ENCODE measurements at places on chromosomes 7 and 10. TPM values are rescaled to one million over a fixed set of nuclear protein-coding genes. Genes with fewer than 3 reads are reported as not detected.

The FFAR4 gene
- total RNA-seq, result not detected

The CLDN4 gene
- total RNA-seq, result 126 TPM

The SH2B2 gene
- total RNA-seq, result 1.5 TPM

DNA sequence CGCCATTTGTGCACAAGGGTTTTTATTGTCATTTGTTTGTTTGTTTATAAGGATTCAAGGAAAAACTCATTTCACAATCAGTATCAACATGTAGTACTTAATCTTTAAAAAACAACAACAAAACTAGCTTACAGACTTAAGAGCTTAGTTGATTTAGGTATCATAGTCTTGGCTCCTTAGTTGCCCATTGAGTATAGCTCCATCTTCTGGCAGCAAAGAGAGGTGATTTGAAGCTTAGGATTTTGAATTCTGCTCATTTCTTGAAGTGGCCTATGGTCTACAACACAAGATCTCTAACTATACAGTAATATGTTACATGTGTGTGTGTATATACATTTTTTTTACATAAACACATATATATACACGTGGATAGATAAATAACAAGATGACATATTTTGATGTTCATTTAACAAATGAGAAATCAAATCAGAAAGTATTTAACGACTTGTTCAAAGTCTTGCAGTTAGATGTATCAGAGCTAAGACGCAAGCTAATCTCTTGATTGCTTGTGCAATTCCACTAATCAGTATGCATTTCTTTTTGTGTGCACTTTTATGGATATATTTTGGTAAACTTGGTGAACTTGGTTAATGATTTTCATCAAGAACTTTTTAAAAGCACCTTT is 307.3 kb downstream of the CAMK1D start:
- DNase-seq, result peak; percentile 80

GRCh38 chr7:152522571-152523067 is 86.8 kb upstream of the KMT2C start:
- DNase-seq, result no peak

DNA sequence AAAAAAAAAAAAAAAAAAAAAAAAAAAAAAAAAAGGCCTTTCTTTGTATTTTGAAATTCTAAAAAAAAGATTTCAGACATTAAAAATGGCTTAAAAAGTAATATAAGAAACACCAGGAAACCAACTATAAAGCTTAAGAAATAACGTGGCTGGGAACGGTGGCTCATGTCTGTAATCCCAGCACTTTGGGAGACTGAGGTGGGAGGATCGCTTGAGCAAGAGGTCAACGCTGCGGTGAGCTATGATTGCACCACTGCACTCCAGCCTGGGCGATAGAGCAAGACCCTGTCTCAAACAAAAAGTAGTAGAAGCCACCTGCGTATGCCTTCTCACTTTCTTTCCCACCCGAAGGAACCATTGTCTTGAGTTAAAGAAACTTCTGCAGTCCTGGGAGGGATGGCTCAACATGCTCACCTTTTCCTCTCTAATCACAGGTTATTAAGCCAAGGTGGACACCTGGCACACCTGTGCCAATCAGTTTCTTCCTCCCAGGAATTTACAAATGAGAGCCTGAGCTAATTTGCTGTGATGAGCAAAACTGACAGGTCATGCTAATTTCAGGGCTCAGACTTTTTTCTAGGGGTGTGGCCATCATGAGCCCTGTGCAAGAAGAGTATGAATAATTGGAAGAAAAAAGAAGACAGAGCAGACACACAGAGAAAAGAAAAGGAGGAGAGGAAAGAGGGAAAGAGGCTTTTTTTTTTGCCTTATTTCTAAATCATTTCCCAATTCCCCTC is 72.0 kb upstream of the PARD3 start:
- peak; percentile 31 for DNase-seq

GRCh38 chr7:139068544-139069399 is 32.9 kb upstream of the ZC3HAV1L start:
- DNase-seq, result no peak

- no peak for DNase-seq
Measured at GRCh38 chr10:23151071-23151470, 41.0 kb upstream of the PTF1A start.

DNA sequence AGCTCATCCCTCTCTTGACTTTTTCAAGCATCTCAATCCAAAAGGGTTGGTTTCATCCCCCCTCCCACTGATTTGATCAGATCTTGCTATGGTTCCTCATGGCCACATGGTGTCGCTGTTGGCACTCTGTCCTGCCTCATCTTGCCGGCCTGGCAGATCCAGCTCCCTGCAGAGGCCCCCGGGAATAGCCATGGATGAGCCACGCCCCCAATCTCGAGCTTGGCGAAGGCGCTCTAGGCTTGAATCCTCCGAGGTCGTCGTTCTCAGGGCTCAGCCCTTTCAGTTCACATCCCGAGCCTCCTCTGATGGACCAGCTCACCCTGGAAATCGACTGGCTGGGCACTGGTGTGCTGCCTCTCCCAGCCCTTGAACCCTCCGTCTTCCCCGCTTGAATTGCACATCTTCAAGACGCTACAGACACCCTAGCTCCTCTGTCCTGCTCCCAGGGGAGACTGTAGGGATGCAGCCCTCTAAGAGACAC is 628.7 kb downstream of the TYW1 start:
- peak; percentile 2 for DNase-seq

GRCh38 chr10:24898501-24898900 is 53.9 kb downstream of the PRTFDC1 start:
- no peak for DNase-seq

GRCh38 chr10:79305515-79305914 is 41.8 kb upstream of the PPIF start:
- DNase-seq, result no peak

DNA sequence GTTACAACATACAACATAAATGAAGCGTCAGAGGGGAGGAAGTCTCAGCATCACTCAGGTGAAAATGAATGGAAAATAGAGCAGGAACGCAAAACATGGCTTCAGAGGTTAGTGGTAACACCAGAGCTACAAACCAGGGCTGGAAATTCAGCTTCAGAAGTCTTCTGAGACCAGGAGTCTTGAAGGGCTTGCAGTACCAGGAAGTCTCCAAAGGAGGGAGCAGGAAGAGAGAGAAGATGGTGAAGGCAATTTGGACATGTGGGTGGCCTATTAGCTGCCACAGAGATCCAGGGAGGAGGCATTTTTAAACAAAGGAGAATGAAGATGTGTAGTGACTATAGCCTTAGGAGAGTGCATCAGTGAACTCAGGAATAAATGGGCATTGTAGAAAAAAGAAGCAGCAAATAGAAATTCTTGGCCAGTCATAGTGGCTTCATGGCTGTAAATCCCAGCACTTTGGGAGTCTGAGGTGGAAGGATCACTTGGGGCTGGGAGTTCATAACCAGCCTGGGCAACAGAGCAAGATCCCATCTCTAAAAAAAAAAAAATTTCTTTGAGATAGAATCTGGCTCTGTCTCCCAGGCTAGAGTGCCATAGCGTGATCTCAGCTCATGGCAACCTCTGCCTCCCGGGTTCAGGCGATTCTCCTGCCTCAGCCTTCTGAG is 9.3 kb upstream of the TET1 start:
- peak; percentile 73 for DNase-seq

DNA sequence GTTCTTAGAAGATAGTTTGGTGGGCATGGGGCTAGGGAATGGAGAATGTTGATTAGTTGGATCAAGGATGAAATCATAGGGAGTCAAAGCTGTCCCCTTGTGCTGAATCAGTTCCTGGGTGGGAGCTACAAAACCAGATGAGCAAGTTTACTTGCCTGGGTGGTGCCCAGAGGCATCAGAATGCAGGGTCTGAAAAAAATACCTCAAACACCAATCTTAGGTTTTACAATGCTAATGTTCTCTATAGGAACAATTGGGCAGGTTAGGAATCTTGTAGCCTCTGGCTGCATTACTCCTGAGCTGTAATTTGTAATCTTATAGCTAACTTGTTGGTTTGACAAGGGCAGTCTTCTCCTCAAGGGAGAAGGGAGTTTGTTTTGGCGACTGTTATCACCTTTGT is 34.4 kb downstream of the LHFPL3 start:
- peak; percentile 10 for DNase-seq

DNA sequence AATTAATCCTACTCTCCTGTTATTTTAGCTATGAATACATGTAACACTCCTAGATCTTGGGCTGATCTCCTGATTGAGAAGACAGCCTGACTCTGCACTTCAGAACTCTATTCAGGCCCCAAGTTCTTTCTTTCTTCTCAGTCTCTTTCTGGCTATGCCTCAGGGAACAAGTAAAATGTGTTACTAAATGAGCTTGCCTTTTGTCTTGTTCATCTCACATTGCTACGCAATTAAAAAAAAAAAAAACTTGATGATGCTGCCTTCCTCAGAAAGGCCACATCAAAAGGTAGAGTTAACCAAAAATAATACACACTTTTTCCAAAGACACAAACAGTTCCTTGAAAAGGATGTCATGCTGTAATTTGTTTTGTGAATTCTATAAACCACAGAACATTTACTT is 258.1 kb downstream of the TWIST1 start:
- DNase-seq, result peak; percentile 39
